ENCODE measurements at places on chromosomes 12 and 14.

DNA sequence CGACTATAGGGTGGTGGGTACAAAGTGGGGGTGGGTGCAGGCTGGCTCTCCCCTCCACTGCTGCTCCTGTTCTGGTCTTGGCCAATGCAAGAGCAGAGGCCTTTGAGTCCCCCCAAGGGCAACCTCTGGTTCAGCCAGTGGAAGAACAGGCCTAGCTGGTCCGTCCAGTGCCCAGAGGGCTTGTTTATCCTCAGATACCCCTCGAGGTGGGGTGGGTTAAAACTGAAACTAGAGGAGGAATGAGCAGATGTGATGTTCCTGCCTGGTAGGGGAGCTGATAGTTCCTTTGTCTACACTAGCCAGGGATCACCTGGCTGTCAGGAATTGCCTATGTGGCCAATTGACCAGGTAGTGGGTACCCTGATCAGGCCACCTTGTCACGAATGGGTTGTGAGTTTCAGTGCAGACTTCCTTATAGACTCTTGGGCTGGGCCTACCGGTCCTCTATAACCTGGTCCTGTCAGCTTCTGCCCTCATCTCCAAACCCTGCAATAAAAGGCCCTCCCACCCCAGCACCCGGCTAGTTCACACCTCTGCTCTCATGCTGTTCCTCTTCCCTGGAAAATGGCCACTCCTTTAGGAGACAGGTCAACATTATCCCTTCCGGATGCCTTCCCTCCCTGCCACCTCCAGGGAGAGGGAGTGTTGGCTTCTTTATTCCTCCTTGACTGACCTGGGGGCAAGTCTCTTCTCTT lies 10.7 kb upstream of the HSP90AA1 start:
- no peak for DNase-seq

DNA sequence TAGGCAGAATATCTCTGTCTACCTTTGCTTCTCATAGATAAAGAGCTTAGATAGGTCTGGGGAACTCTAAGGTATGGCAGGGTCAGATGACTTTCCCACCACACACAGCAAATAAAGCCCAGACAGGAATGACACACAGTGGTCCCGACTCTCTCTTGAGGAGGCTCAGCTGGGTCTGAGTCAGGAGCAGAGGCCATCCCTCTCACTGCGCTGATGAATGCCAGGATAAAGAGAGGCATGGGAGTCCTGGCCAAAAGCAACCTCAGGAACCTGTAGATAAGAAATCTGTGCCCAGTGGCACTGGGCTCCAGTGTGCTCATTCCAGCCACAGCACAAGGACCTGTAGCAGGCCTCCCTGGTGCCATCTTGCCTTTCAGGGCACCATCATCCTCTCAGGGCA lies 129.4 kb upstream of the PARP11 start:
- DNase-seq = no peak

DNA sequence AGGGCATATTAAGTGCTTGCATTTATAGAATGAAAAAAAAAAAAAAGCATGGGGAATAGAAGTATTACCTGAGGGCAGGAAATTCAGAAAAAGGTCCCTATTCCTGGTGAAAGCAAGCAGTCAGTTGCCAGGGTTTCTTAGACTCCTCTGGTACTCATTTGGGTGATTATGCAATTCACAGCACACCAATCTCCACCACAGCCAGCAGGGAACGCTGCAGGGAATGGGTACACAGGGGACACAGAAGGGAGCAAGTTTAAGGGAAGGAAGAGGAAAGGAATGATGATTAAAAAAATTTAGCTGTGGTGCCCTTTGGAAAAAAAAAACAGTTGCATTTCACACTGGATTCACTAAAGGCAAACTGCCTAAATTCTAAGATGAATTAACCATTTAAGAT lies 14.2 kb downstream of the BLTP3B start:
- no peak for DNase-seq

GRCh38 chr12:48329199-48329939 lies 21.4 kb downstream of the ZNF641 start:
- no peak for DNase-seq

GRCh38 chr14:85852906-85853305 lies 323.0 kb downstream of the FLRT2 start:
- no peak for DNase-seq

DNA sequence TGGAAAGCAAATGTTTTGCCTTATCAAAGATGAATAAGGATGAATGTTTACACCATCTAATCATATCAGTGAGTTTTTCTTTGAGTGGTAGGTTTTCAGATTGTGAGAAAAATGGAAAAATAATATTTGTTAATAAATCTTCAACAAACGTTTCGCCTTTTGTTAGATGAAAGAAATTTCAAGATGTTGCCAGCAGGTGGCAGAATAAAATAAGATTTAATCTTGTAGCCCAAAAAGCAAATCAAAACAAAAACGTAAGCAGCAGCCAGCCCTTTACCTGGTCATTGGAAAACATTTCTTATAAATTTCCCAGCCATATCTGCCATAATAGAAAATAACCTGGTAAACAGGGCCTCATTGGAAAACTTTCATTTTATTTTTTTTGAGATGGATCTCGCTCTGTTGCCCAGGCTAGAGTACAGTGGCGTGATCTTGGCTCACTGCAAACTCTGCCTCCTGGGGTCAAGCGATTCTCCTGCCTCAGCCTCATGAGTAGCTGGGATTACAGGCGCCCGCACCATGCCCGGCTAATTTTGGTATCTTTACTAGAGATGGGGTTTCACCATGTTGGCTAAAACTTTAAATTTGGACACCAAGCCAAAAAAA lies 15.4 kb upstream of the TMEM120B start:
- no peak for DNase-seq

- no peak for DNase-seq
These were observed 84.0 kb upstream of the GSC start for GRCh38 chr14:94853920-94854319.

GRCh38 chr14:35766700-35767082 lies 42.4 kb downstream of the RALGAPA1 start:
- DNase-seq = peak; percentile 7

GRCh38 chr12:3686463-3686862 lies 66.4 kb downstream of the CRACR2A start:
- no peak for DNase-seq

GRCh38 chr12:116597886-116598285 lies 38.7 kb downstream of the MAP1LC3B2 start:
- no peak for DNase-seq

- DNase-seq = no peak
These were observed 2.3 kb downstream of the SDSL start for GRCh38 chr12:113424456-113424855.

DNA sequence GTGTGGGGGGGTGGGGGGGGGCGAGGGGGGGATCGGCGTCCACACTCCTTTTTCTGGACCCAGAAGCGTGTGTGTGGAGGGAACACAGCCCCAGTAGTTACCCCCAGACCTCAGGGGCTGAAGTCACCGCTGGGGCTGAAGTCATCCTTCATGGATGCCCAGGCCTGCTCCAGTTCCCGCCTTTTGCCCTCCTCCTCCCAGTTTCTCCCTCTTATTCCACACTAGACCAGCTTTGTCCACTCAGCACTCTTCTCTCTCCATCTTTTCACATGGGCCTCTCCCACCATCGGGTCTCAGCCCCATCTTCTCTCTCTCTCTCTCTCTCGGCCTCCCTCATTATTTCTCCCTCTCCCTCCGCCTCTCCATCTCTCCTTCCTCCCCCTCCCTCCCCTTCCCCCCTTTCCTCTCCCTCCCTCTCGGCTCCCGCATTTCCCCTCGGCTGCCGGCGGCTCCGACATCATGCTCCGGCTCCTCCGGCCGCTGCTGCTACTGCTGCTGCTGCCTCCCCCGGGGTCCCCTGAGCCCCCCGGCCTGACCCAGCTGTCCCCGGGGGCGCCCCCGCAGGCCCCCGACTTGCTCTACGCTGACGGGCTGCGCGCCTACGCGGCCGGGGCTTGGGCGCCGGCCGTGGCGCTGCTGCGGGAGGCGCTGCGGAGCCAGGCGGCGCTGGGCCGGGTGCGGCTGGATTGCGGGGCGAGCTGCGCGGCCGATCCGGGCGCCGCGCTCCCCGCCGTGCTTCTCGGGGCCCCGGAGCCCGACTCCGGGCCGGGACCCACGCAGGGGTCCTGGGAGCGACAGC lies at the start of gene P3H3:
Gene P3H3, plus strand, starts transcription at position 426 of the 799 bp plus-strand sequence. Its CDS starts 34 bp downstream, at position 460.
- DNase-seq = no peak

GRCh38 chr12:12088147-12088546 lies 17.4 kb downstream of the BCL2L14 start:
- no peak for DNase-seq

DNA sequence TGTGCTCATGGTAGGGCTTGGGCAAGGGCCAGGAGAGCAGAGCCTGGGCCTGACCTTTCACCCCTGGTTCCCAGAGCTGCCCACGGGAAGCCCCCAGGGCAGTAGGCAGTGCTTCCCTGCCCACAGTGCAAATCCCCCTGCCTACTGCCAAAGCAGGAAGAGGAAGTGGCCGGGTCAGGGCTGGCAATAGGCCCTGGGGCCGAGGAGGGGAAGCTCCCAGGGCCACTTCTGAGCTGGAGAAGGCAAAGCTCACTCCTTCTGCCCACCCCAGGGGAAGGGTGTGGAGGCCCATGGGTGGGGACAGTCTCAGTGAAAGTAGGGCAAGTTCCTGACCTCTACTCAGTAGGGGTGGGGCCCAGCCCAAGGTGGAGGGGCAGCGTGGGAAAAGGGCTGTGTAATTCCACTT lies 5.4 kb upstream of the NR4A1 start:
- DNase-seq = no peak

DNA sequence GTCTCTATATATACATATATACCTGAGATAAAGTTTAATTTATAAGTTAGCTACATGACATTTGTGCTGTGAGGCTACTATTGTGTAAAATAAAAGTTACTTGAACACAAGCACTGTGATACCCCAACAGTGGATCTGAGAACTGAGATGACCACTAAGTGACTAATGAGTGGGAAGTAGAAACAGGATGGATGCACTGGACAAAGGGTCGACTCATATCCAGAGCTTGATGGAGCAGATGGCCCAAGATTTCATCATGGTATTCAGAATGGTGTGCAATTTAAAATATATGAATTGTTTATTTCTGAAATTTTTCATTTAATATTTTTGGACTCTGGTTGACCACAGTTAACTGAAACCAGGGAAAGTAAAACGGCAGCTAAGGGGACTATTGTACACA lies 908.6 kb upstream of the MDGA2 start:
- no peak for DNase-seq

DNA sequence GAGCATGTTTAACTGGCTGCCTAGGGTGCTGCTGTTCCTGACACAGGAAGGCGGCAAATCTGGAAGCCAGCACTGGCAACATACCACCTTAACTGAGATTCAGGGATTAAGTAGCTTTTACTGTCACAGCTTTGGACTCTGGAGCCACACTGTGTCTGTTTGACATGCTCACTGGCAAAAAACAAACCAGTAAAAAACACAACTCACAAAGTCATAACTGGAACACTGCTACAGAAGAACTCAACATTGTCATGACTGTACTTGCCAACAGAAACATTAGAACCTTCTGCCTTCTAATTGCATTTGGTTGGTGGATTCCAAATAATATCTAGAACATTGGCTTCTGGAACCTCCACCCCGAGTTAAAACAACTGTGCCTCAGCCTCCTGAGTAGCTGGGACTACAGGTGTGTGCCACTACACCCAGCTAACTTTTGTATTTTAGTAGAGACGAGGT lies 117.6 kb downstream of the TTC6 start:
- DNase-seq = no peak

DNA sequence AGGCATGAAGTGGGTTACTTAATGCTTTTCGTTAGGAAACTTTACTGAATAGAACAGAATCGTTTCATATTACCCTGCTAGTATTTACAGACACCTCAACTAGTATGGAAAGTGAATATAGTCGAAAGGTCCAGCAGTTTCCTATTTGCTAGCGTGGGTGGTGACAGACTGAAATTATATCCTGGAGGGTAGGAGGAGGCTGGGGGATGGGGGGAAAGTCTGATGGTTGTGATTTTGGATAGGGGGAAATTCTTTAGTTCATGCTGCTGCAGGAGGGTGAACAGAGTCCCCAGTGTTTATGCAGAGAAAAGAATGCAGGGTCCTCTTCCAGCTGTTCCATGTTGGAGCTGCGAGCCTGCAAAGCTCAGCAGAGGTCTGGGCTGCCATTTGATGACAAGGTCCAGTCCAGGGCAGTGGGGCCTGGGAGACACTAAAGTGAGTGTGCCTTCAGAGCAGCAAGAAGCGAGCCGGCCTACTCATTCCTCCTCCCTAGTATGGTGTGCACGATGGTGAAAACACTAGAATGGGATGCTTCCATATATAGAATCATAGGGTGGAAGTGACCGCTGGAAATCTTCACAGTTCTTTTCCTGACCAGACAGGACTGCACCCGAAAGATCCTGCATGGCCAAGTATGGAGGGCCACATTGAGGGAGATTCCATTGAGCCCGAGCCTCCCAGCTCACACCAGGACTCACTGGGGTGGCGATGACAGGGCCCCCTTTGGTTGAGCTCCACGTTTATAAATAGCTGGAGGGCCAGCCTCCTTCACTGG lies 2.1 kb downstream of the SAMD4A start:
- DNase-seq = no peak

GRCh38 chr14:100895411-100895810 lies 8.1 kb downstream of the RTL1 start:
- DNase-seq = no peak

- DNase-seq = no peak
These were observed 80.0 kb downstream of the NTF3 start for GRCh38 chr12:5511644-5512600.

DNA sequence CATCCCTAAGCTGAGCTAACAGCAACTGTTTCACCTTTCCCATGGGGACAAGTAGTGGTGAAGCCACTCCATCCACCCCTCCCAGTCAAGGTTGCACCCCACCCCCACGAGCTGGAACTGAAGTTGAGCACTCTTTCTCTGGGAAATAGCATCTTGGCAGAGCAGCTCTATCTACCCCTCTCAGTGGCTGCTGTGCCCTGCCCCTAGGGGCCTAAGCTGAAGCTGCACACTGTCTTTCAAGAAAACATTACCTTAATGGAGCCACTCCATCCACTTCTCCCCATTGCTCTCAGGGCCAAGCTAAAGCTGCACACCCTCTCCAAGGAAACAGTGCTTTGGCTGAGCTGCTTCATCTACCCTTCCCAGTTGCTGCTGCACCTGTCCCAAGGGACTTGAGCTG lies 170.6 kb upstream of the CCDC196 start:
- no peak for DNase-seq

DNA sequence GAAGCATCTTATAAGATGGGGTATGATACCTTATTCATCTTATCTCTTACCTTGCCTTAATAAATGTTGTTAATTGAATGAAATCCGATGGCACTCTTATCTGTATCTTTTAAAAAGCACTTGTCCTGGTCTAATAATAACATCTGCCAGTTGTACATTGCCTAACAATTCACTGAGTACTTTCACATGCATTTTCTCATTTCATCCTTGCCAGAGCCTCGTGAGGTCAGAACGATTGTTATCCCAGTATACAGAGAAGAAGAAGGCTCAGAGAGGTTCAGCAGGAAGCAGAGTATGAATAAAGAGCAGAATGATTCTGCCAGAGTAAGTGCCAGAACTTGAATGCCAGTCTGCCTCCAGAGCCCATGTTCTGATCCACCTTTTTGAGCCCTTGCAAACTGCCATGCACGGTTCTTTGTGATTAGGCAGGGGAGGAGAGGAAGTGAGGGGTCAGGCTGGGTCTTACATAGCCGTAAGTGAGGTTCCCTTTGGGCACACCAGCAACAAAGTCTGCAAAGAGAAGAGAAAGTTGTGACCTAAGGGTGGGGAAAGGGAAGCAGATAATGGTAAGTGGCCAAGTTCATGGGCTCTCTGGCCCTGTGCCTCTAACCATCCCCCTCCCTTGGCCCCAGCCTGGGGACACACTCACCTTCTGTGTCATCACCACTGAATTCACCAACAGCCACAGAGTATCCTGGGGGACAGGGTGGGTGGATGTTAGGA lies 11.7 kb downstream of the ITGA5 start:
- DNase-seq = no peak
